Activated gamma-delta T cell treated with Interleukin-2 at 50 U/mL for 16 hours (primary cell): ENCODE measurements at places on chromosomes 2 and 18.
A peak's percentile ranks its signal among the peaks of the same experiment; 100 is the strongest.

DNA sequence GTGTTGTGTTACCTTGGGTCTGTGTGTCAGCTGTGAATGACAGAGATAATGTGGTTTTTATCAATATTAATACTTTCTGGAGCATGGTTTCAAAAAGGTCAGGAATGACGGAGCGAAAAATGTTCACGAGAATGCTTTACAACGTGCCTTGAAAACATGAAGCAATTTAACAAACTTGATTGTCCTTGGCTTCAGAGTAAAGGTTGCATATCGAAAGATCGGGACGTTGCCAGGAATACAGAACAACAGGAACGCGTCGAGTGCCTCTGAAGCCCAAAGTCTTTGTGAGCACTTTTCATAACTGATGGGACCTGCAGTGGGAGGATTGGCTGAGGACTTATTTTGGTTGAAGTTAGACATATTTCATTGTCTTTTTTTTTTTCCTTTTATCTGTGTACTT, 206.1 kb downstream of the ZNF407 start:
- no peak for DNase-seq

DNA sequence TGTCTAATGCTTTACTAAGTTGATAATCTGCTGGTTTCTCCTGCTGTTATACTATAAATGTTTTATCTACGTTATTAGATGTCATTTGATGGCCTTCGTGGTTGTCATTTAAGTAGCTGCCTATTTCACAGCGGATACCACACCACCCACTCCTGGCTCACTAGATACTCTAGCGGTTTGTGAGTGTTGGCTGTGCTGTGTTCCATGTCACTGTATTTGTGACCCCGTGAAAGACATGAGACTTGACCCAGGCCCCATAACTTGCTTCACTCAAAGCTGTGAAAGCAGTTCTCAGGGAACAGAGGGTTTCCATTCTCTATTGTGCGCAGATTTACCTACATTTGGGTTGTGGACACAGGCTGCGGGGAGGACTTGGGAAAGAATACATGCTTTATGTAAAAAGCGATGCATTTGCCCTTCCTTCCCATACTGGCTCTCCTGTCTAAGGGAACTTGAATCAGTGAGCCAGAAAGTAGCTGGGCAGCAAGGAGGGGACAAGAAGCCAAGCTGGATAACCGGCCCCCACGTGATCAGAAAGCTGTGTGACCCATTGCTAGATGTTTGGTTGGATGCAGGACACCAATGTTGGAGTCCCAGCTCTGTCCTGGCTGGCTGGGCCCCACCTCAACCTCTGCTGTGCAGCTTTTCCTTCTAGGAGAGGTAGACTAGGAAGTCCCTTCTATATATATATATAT, 52.2 kb downstream of the PLB1 start:
- no peak for DNase-seq

- no peak for DNase-seq
Measured at GRCh38 chr2:11998218-11998617, 251.8 kb downstream of the LPIN1 start.

GRCh38 chr2:39994151-39994550, 215.1 kb upstream of the THUMPD2 start:
- DNase-seq: no peak

DNA sequence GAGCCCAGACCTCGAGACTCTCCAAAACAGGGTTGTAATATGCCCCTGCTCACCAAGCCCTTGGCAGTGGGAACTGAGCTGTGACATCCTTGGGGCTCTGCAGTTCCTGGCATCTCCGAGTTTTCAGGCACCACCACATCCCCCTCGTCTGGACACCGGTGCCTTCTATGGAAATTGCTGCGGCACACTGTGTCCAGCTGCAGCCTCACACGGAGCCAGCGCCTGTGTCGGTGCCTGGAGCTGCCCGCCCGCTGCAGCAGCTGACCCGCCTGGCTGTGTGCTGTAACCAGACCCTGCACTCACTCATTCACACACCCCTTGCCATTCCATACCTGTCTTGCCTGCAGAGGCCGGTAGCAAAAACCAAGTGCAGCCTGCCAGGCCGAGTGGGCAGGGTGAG, 11.8 kb downstream of the IWS1 start:
- DNase-seq: no peak

- no peak for DNase-seq
Measured at GRCh38 chr2:29662861-29663260, 258.5 kb downstream of the ALK start.

DNA sequence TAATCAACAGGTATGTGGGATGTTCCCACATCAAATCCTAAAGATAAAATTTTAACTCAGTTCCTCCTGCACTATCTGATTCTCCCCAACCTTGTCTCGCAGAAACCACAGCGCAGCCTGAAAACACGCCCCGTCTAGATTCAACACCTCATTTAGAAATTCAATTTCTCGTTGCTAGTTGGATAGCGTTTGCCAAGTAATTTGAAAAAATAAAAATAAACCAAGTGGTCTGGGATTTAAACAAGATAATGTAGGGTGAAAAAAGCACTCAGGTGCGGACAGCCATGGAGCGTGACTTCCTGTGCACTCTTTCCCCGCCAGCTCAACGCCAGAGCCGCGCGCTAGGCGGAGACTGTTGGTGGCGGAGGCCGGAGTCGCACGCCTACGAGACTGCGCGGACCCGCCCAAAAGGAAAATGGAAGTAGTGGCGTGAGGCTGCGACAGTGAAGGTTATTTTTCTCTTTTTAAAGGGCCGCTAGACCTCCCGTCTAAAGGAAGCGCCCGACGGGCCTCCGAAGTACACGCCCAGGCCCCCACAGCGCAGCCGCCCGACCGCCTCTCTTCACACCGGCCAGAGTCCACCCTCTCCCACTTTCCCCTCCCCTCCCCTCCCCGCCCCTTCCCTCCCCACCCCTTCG, 615 bp upstream of the CCNT2 start:
- peak; percentile 85 for DNase-seq

DNA sequence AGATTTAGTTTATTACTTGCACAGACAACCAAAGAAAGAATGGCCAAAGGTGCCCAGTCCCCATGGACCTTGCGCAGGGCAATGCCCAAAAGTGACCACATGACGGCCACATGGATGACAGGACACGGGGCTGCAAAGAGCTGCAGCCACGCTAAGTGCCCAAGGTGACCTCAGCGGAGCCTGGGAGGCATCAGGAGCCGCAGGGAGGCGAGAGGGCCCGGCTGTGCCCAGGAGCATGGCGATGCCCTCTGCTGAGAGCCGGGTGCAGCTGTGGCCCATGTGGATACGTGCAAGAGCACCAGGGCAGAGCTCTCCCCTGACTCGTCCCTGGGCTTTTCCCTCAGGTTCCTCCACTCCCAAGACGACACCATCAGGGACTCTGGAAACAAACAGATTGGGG, 14.7 kb downstream of the HES6 start:
- DNase-seq: no peak

- no peak for DNase-seq
Measured at GRCh38 chr2:227856697-227857096, 14.7 kb upstream of the DAW1 start.

GRCh38 chr18:68991286-68991685, 193.4 kb downstream of the CCDC102B start:
- DNase-seq: no peak

- no peak for DNase-seq
Measured at GRCh38 chr18:29009250-29009803, 832.4 kb upstream of the CDH2 start.

DNA sequence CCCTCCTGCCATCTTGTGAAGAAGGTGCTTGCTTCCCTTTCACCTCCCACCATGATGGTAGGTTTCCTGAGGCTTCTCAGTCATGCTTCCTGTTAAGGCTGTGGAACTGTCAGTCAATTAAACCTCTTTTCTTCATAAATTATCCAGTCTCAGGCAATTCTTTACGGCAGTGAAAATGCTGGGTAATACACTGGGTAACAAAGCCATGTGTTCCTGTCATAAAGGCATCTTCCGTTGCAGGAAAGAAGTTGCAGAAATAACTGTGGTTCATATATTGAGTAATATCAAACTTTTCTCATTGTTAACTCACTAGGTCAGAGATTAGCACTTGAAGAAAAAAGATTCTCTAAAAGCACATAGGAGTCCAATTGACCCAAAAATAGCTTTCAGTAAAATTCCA, 163.9 kb upstream of the HNMT start:
- no peak for DNase-seq

- DNase-seq: no peak
Measured at GRCh38 chr2:130251535-130251872, 53.3 kb upstream of the TUBA3E start.

DNA sequence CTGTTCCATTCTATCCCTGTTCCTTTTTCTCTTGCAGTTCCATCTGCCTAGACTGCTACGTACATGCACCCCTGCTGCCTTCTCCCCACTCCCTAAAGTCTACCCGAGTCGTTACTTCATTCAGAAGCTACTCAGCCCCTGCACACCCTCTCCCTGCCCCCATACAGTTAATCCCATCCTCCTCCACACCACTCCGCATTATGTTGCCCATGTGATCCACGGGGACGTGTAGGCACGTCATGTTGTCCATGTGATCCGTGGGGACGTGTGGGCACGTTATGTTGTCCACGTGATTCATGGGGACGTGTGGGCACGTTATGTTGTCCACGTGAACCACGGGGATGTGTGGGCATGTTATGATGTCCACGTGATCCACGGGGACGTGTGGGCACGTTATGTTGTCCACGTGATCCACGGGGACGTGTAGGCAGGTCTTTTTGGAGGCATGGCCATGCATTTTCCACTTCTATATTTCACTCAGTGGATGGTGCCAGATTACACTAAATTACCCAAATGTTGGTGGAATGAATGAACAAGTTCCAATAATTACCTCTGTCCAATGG, 299.5 kb downstream of the DCDC2C start:
- DNase-seq: no peak

DNA sequence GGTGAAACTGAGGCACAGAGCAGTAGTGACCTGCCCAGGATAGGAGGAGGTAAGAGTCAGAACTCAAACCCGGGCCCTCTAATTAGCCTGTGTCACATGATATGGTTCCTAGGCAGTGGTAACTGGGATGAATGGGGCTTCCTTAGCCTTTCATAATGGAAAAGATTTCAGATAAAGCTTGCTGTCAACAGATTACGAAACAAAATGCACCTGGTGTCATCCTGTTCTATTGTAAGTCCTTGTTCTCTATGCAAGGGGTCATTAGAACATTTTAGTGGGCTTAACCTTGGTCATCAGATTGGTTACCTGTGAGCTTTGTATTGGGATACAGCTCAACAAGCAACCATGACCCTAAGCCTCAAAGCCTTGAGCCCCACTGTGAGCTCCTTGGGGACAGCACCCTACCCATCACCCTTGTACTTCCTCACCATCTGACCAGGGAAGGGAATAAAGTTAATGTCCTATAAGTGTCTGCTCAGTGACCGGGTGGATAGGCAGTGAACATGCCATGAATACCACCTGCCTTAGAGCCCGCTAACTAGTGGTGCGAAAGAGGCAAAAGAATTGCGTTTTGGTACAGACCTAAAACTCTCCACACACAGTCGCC, 70.3 kb upstream of the RMDN2 start:
- DNase-seq: no peak

DNA sequence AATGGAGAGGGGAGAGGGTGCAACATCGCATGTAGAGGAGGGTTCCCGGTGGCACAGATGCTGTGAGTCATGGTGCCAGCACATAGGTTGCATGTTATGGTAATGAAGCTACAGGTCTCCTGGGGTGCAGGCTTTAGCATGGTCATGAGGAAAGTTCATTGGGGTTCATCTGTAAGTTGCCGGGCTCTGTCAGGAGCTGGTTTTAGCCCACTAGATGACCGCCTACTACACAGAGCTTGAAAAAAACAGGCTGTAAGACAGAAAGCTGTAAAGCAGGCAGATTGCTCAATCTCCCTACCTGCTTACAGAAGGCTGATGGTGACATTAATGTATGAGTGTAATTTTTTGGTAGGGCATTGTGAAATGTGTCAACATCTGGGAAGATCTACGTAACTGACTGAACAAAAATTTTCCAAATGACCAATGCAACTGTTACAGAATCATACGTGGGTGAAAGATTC, 23.9 kb downstream of the DYSF start:
- DNase-seq: no peak

GRCh38 chr2:23425885-23426262, 40.9 kb downstream of the KLHL29 start:
- DNase-seq: no peak
